ENCODE measurements at places on chromosomes 2 and 18. TPM values are rescaled to one million over a fixed set of nuclear protein-coding genes. Genes with fewer than 3 reads are reported as not detected.

Gene MAP3K19
- not detected for total RNA-seq

Gene FAM237A
- not detected for total RNA-seq

Gene RNU2-63P
- not detected for total RNA-seq

Gene DSG2
- 0.10 TPM for total RNA-seq

Gene ASAP2
- 46.7 TPM for total RNA-seq

Gene LOXHD1
- not detected for total RNA-seq

GRCh38 chr2:42049221-42050009 lies 1.6 kb downstream of the PKDCC start:
- no peak for DNase-seq

DNA sequence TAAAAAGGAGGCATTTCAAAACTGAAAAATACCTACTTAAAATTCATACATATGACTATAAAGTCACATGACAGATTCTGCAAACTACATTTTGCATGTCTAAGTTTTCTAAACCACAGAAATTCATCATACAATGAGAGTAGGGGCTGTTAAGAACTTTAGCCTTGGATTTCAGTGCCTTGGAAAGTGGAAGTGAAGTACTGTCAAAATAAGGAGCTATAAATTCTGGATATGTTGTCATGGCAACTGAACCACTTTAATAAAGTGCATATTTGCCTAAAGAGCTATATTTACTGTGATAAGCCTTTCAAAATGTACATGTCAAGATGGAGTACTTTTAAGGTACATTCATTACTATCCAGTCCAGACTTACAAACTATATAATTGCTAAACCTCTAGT lies 227.1 kb downstream of the RAB3GAP1 start:
- no peak for DNase-seq

- no peak for DNase-seq
Observed at GRCh38 chr18:79413025-79413424, 17.3 kb downstream of the NFATC1 start.

DNA sequence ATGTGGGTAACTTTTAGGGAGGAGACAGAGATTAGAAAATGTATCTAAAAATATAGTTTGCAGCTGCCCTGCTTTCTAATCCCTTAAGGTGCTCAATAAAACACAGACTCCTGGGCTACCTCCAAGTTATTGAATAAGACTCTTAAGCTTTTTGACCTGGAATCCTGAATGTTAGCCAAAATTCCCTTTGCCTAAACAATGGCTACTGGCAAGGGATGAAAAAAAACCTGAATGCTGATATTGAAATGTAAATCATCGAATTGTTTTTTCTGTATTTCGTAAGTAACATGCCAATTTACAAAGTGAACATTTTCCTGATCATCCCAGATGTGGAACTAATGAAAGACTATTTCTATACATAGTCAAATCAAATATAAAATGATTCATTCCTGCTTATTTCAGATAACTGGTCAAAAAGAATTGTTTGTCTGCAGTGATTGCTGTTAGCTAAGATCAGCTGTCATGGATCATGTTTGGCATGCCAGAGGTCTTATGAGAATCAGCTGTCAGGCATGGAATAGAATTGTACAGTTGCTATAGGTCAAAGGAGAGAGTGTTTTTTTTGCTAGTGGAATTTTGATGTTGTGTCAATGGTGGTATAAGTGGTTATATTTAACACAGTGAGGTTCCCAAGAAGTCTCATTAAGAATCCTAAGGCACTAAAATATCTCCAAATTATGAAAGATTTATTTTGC lies 363.6 kb upstream of the CWC22 start:
- DNase-seq, result no peak

DNA sequence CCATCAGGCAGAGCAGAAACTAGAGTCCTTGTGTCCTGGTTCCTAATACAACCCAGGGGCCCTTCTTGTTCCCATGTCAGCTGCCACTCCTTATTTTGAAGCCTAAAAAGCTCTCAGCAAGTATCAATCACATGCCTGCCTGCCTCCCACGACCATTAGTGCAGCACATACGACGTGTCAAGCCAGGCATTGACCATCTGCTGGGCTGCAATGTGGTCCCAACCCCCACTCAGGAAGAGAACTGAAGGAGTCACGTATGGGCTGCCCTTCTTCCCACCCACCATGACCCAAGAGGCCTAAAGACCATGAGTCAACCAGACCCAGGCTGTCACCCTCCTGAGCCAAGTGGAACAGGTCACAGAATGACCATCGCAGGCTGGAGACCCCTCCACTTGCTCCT lies 98.8 kb downstream of the KLHL29 start:
- no peak for DNase-seq

GRCh38 chr2:34311816-34312215 lies 712.7 kb upstream of the FAM98A start:
- no peak for DNase-seq

GRCh38 chr2:218259099-218259961 lies 1.5 kb upstream of the GPBAR1 start:
- DNase-seq, result peak; percentile 39

DNA sequence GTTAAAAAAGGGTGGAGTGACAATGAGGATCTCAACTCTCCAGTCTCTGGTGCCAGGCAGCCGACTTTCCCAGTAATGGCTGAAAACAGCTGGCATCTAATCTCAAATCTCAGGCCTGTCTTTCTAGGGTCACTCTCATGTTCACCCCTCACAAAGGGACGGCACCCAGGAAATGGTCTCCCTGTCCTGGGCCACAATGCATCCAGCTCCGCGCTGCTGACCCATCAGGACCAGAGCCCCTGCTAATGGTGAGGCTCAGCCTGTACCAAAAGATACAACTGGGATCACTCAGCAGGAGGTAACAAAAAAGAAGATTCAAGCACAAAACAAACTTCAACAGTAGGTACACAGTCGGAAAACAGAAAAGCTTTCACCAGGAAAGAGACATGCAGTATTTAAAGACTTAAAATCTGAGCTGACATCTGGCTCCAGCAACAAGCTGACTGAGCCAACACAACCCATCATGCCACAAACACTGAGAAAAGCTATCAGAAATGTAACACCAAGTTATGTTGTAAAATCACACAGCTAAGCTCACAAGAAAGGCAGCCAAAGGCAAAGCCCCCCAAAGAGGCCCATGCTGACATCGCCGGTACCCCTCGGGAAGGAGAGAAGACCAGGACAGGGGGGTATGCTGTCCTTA lies 13.6 kb upstream of the KIDINS220 start:
- DNase-seq, result no peak

- no peak for DNase-seq
Observed at GRCh38 chr2:124333784-124334183, 308.7 kb downstream of the CNTNAP5 start.

- DNase-seq, result no peak
Observed at GRCh38 chr2:122172812-122173211, 417.4 kb downstream of the TSN start.

GRCh38 chr2:200380833-200381542 lies 74.5 kb downstream of the SPATS2L start:
- DNase-seq, result peak; percentile 70

DNA sequence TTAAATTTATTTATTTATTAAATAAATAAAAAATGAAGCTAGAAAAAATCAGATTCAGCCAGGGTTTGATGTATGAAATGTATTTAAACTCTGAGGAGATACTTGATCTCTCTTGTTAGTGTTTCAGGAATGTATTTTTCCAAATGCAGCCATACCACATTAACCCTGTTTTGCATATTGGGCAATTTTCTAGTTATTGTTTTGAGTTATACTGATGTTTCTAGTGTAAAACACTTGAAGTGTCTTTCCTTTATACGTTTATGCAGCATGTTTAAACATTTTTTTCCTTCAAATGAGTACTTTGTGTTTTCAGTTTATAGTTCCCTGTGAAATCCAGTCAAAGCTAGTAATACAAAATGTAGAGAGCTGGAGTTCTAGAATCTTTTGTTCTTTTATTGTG lies 69.9 kb downstream of the WDR7 start:
- DNase-seq, result no peak

DNA sequence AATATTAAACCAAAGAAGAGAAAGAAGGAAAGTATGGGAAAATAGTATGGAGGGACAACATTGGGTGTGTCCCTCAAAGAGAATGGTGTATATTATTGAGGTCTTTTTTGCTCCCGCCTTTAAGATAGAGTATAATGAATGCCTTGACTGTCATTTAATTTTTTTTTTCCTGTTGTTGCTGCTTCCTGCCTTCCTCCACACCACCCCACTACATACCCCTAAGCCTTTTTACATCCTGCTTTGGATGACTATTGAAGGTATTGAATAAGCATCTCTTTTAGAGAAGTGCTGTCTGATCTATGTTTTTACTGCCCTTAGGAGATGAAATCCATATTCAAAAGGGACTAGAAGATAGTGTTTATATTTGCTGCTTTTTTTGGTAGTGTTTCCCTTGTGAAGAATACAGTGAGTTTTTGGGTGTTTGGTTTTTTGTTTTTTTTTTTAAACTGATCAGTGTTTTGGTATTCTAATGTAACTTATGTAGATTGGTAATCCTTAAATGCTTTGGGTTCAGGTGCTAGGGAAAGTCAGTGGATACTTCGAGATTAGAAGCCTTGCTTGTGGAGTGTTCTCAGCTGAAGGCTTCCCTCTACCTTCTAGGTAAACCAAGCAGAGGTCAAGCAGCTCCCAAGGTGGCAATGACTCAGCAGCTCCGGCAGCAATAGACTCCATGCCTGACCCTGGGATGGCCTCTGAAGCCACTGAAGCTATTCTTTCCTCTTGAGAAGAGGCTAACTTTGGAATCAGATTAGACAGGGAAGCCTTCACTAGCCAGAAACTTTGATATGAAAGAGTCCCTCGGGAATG lies 5.0 kb downstream of the FZD7 start:
- peak; percentile 69 for DNase-seq

GRCh38 chr2:9644603-9645002 lies 13.8 kb upstream of the YWHAQ start:
- no peak for DNase-seq

Measured in RPMI7951 (cell line).